ENCODE measurements at places on chromosomes 7 and 10. TPM values are rescaled to one million over a fixed set of nuclear protein-coding genes. Genes with fewer than 3 reads are reported as not detected.

Gene FAM25A
- total RNA-seq, result not detected

Gene CCT6A
- total RNA-seq, result 121 TPM

Gene MUC3A
- 2.1 TPM for total RNA-seq

Gene GJC3
- not detected for total RNA-seq

Gene MGAM2
- not detected for total RNA-seq

Gene STOX1
- 1.1 TPM for total RNA-seq

Gene HOXA13
- 15.6 TPM for total RNA-seq

Gene KAZALD1
- 3.4 TPM for total RNA-seq

Gene CHAT
- total RNA-seq, result not detected

All from ureter (tissue), 1 donor.